ENCODE measurements at places on chromosomes 7 and 10.

DNA sequence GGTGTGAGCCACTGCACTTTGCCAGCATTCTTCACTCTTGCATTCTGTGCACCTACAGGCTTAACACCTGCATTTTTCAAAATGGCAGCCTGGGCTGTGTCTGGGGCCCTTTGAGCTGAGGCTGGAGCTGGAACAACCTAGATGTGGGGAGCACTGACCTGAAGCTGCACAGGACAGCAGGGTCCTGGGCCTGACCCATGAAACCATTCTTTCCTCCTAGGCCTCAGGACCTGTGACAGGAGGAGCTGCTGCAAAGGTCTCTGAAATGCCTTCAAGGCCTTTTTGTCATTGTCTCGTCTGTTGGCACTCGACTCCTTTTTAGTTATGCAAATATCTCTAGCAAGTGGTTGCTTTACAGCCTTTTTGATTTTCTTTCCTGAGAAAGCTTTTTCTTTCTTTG, 82.3 kb downstream of the INPP5A start:
- DNase-seq = no peak

DNA sequence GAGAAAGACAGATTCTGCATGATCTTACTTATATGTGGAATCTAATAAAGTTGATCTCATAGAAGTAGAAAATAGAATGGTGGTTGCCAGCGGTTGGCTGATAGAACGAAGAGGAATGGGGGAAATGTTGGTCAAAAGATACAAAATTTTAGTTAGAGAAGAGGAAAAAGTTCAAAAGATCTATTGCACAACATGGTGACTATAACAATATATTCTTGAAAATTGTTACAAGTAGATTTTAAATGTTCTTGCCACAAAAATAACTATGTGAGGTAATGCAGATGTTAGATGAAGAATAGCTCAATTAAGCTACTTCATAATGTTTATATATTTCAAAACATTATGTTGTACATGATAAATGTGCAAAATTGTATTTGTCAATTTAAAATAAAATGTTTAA, 112.3 kb upstream of the SMIM30 start:
- no peak for DNase-seq

- DNase-seq = no peak
Measured at GRCh38 chr10:76251841-76252671, 820.6 kb downstream of the LRMDA start.

DNA sequence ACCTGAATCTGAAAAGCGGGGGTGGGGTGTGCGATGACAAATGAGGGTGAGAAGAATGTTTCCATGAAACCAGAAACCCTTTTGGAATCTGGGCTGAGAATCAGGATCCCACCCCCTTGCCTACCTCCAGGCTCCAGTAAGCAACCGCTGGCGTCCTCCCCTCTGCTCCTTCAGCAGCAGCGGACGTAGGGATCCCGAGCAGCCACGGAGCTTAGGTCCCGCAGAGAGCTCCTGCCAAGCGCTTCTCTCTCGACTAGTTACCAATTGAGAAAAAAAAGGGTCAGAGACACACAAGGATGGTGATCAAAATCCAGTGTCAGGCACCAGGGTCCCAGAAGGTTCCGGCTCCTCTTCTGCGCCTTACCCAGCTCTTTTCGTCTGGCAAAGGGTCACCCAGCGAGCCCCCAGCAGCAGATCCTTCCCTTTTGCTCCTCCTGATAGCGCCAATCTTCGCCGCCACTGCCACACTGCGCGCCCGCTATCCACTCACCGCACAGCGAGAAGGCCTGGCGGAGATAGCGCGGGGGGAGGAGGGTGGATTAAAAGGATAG, 733.5 kb downstream of the ZWINT start:
- DNase-seq = no peak

GRCh38 chr10:29740981-29741545, 106.3 kb upstream of the SVIL start:
- no peak for DNase-seq

GRCh38 chr10:132366006-132366405, 31.0 kb upstream of the PWWP2B start:
- DNase-seq = no peak

DNA sequence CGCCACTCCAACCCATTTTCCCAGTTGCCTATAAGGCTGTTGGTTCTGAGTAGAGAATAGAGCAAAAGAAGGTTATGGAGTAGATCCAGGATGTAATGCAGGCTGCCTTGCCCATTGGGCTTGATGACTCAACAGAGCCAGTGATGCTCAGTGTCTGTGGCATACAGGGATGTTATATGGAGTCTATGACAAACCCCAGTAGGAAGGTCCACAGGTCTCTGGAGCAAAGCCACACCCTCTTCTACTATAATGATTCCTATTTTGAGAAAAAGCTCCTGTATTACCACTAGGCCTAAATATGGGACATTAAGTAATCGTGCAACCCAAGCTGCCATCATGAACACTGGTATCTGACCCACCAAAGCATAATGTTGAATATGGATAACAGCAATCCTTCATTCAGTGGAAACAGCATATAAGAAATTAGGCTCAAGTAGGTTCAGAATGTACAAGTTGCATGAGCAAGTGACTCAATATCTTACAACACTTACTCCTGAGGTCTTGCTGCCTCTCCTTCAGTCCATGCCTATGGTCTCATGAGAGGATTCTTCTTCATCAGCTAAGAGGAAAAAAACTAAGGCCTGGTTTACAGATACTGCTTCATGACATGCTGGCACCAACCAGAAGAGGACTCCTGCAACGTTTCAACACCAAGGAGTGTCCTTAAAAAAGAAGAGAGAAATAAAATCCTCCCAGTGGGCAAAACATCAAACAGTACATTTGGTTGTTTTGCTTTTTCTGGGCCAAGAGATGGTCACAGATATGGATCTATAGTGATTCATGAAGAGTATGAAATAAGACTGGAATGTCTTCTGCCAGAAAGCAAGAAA, 14.8 kb upstream of the FHIP2A start:
- no peak for DNase-seq

DNA sequence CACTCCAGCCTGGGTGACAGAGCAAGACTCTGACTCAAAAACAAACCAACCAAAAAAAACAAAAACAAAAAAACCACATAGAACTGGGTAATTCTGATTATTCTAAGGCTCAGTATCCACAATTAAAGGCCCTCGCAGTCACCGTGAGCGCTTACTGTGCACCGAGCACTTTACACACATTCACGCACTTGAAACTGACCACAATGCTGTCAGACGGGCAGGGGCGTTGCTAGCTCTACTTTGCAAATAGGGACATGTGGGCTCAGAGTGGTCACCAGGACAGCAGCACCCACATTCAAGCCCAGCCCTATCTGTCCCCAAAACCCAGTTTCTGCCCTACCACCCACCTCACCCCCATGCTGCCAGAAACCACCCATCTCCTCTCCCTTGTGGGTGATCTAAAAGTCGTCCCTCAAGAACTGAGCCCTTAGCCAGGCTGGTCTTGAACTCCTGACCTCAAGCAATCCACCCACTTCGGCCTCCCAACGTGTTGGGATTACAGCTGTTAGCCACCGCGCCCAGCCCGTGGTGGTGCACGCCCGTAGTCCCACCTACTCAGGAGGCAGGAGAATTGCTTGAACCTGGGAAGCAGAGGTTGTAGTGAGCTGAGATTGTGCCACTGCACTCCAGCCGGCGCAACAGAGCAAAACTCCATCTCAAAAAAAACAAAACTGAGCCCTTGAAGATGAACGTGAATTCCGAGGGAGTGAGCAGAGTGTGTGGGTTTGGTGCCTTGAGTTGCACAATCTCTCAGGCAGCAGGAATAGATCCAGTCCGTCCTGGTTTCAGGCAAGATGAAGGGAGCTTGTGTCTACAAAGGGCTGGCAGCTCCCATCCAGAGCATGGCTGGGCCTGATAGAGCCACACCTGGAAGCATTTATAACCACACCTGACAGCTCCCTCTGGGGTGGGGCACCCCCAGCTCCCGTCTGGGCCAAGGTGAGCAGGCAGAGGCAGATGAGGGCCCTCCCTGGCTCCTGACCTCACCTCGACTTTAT, 5.4 kb upstream of the HSPB1 start:
- DNase-seq = no peak

- DNase-seq = no peak
Measured at GRCh38 chr7:141697211-141697871, 4.6 kb downstream of the DENND11 start.

DNA sequence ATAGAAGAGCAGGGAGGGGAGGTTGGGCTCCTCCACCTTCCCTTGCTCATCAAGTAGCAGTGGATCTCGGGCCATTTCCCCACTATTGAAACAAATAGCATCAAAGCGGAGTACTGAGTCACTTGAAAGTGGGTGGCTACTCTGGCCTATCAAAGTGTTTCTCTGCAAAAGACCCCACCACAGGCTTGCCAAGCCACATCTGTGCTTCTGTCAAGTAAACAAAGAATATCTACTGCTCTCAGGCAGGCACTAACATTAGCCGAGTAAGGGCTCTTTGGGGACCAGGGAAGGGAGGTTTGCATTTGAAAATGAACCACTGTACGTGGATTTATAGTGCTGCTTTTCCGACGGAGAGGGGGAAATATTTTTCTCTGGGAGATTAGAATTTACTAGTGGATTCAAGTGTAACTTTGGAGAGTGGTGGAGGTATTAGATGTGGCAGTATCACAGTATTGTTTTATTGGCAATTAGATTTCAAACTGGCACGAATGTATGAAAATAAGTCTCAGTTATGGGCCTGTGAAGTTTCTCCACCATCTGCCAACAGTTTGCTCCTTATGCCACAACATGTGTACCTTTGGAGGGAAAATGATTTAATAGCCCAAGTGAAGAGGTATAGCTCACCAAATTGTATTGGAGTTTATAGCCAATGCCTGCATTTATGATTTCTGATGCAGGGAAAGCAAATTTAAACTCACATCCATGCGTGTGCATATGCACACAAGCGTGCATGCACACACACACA, 97.5 kb downstream of the RPS24 start:
- no peak for DNase-seq

- DNase-seq = no peak
Measured at GRCh38 chr10:127408733-127409132, 140.4 kb upstream of the NPS start.

- no peak for DNase-seq
Measured at GRCh38 chr7:25408876-25409275, 180.6 kb upstream of the NPVF start.

DNA sequence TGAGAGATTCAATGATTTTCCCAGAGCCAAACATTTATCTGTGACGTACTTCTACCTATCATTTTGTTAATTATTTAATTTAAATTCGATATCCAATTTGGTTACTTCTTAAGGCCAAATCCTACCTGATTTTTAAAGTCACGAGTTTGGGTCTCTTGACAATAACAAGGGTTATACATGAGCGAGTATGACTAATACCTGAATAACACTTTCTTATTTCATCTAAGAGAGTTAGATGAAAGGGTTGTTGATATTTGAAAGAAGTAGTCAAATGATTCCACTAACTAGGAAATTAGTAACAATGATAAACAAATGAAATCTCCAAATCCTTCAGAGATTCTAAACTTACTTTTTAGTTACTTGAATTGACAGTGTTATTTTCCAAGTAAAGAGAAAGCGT, 1086.9 kb downstream of the XPNPEP1 start:
- no peak for DNase-seq

DNA sequence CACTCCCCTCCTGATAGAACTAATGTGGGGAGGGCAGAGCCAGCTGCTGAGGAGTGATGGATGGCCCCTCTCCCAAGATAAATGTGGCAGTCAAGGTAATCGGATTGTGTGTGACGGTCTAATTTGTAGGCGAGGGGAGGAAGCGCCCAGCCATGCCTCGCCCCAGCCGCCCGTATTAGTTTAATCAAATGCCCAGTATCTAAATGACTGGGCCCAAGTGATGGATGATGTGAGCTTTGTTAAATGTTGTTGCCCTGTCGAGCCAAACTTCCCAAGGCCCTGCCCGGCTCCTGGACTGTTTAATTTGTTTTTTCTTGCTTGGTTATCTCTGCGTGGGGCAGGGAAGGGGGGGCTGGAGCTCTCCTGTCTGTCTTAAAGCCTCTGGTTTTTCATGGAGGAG, 88.4 kb upstream of the PPIF start:
- no peak for DNase-seq

DNA sequence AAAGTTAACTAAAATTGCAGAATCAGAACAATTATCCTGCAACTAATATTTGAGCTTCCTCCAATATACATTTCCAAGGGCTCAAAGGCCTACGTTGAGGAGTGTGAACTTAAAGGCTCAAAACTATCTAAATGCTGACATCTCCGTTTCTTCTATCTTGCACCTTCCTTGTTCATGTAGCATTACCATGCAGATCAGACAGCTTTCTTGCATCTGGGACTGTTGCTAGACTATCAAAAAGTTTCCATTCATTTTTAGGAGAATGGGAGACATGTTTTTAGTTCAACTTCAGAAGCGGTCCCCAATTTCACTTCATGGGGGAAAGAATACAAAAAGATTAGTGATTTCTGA, 2.9 kb downstream of the ANKRD1 start:
- no peak for DNase-seq

GRCh38 chr7:47803846-47804245, 144.4 kb downstream of the PKD1L1 start:
- no peak for DNase-seq

GRCh38 chr10:11393858-11394257, 217.6 kb downstream of the USP6NL start:
- no peak for DNase-seq

GRCh38 chr7:142391191-142391992, 133.5 kb upstream of the PRSS58 start:
- no peak for DNase-seq

GRCh38 chr10:52890281-52890680, 117.7 kb upstream of the MBL2 start:
- DNase-seq = no peak

DNA sequence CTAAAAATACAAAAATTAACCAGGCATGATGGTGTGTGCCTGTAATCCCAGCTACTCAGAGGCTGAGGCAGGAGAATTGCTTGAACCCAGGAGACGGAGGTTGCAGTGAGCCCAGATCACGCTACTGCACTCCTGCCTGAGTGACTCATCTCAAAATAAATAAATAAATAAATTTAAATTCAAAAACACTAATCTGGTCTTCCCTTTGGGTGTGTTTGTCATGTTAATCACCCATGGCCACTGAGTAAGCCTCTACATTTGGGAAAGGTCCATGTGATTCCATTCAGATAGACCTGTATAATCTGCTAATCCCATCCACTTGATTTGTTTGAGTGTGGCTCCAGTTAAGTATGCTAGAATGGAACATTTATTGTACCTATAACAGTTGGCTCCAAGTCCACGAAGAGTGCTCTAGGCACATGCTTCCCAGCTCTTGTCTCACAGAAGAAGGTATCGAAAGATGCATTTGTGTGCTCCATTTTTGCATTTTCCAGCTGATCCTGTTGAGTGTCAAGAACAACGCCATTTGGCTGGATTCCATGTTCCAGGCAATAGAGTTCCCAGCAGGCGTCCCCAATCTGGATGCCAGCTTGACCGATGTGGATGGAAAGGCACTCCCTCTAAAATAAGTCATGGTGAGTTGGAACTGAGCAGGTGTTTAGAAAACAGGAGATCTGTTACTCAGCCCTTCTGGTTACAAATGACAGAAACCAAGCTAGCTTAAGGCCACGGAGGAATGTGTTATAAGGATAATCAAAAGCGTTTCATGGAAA, 4.0 kb downstream of the TUBAL3 start:
- DNase-seq = no peak

- DNase-seq = no peak
Measured at GRCh38 chr7:99257675-99258074, 15.0 kb upstream of the MYH16 start.

GRCh38 chr10:80272793-80273522, 16.5 kb downstream of the MAT1A start:
- DNase-seq = no peak

Data from stimulated activated CD4-positive, alpha-beta T cell treated with anti-CD3 and anti-CD28 coated beads, TNF-alpha, amount 100 ng/mL, for 24 hours (primary cell).